Hepatocyte (in vitro differentiated cells): ENCODE measurements at places on chromosomes 3 and 15. TPM values are rescaled to one million over a fixed set of nuclear protein-coding genes. Genes with fewer than 3 reads are reported as not detected.
A peak's percentile ranks its signal among the peaks of the same experiment; 100 is the strongest.

The MYO5C gene
- total RNA-seq, result 15.7 and 18.2 TPM in 2 replicates

The ADAMTS9 gene
- total RNA-seq, result 116 and 145 TPM in 2 replicates

The RARB gene
- total RNA-seq, result 30.7 and 33.0 TPM in 2 replicates

DNA sequence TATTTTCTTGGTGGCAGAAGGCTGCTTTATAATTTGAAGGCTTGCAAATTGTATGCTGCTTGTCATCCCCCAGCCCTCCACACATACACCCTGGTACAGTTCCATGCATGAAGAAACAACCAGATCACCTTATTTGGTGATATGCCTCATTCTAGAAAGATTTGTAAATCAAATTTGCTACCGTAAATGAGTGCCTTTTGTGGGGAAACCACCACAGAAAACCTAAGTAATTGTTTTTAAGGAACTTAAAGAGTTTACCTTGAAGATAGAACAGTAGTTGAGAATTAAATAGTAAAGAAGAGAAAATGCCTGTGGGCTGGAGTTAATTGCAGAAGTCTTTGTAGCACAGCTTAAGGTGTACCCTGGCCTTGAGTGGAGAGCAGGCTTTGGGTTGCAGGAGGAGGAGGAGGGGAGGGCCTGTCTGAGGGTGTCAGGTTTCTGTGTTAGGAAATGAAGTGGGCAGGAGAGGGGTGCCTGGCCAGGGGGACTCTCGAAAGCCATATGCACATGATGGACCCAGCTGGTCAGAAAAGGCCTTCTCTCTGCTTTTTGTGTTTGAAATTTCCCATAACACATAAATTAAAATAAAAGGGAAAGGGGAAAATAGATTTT lies 6.9 kb downstream of the NIPA2 start:
- peak; percentile 18 for DNase-seq

DNA sequence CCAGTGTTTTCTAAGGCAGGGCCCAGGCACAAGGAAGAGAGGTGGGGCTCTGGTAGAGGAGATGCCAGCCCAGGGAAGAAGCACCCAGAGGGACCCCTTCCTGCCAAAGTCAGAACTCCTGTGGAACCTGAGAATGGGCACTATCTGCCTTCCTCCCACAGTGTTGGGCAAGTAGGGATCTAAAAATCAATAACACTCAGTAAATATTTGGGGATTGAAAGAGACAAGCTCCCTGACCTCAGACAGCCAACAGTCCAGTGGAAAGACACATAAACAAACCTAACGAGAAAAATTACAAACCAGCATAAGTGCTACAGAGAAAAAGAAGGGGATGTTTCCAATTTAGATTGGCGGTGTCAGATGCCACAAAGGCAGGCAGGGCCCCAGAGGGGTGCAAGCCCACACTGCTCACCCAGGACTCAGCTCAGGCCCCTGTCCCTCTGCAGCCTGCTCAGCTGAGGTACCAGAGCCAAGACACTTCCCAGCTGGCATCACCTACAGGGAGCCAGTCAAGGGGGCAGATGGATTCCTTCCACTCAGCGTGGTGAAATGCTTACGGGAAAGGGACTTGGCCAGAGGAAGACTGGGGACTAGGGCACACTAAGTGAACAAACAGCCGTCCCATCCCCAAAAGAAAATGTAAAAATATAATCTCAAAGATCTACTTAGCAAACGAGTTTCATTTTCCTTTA lies 15.9 kb downstream of the ADCY5 start:
- DNase-seq, result no peak

GRCh38 chr15:62828364-62828763 lies 214.2 kb upstream of the TPM1 start:
- no peak for DNase-seq

GRCh38 chr3:156551261-156551660 lies 3.7 kb downstream of the SSR3 start:
- no peak for DNase-seq

DNA sequence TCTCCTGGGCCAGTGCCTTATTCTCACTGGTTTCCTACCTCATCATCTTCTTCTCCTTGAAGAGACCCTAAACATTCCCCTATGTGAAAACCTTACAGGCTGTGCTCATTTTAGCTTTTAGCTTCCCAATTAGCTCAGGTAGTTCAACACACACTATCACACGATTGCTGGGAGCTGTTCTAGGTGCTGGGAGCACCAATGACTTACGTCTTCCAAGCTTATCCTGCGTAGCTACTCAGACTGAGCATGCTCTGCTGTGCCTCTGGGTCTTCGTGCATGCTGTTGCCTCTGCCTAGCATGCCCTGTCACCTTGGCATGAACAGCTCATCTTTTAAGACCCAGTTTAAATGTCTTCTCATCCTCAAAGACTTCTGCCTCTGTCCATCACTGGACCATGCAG lies 55.7 kb upstream of the APEH start:
- no peak for DNase-seq

- DNase-seq, result no peak
Observed at GRCh38 chr3:39108200-39108710, 775 bp downstream of the TTC21A start.

DNA sequence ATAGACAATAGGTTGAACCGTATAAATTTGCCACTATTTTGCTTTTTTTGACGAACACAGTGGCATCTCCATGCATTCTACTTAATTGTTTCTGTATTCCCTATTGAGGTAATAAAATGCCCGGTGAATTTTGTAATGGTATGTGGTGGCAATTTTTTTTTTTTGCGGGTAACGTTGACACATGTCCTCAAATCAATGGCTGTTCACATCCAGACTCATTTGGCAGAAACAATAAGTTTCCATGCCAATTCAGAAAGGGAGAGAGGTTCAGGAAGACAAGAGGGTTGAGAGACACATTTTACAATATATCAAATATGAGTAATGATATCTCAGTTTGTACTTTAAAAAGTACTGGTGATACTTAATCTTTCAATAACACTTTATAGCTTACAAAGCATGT lies 463.9 kb downstream of the WDR72 start:
- no peak for DNase-seq

DNA sequence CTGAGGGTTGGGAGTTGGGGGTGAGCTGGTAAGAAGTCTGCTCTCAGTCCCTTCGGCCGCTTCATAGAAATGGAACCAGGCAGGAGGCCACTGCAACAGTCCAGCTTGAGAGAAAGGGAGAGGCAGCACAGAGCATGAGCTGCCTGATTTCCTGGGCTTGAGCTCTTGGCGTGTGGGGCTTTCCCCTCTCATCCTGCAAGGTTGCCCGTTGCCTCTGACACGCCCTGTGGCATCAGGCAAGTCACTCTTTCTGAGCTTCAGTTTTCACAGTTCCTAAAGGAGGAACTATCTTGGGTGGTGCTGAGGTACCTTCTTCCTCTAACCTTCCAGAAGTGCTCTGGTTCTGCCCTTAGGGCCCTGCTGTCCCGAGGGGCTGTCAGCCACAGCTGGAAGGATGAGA lies 4.9 kb downstream of the MESP2 start:
- no peak for DNase-seq

DNA sequence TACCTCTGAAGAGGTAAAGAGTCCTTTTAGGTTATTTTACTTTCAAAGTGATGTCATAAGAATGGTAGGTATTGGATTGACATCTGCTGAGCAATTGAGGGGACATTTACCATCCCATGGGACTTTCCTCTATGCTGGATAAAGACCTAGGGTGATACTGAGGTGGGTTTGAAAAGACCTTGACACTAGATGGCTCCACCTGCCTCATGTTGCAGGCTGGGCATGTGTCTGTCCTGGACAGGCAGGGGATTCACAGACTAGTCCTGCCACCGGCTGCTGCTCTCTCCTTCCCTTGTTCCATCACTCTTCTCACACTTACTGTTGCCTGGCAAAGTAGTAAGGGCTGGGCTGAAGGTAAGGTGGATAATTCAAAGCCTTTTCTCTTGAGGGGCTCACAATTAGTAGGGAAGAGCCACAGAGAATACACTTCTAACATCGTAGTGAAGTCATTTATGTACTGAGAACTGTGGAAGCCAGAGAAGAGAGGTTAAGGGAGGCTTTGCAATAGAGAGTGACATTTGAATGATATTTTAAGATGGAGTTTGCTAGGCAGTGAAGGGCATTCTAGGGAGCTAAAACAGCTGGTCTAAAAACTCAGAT lies 27.7 kb downstream of the TRAK1 start:
- DNase-seq, result peak; percentile 75

DNA sequence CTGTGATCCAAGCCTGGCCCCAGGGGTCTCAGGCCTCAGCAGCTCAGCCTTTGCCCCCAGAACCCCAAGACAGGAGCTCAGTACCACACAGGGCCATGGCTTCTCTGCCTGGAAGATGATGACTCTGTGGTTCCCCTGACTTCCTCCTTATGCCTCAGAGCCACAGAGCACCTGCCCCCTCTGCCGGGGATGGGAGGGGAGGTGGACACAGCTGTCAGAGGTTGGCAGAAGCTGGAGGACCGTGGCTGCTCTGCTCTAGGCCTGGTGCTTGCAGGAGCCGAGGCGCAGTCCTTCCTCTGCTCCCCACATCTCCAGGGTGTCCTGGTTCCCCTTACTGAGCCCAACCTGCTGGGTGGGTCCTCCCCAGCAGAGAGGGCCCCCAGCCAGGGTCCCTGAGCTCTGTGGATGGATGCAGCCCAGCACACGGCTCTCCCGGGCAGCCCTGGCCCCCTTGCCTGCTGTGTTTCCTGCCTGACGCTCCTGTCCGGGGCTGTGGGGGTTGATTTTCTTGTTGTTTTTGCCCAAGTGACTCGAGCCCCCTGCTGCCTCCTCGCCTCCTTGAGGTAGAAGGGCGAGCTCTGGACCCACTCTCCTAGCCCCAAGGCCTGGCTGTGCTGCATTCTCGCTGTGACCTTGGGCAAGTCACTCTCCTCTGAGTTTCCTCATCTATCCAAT lies 36.6 kb downstream of the PSTPIP1 start:
- no peak for DNase-seq
